T-helper 9 cell (primary cell): ENCODE measurements at places on chromosomes 13 and 19.

DNA sequence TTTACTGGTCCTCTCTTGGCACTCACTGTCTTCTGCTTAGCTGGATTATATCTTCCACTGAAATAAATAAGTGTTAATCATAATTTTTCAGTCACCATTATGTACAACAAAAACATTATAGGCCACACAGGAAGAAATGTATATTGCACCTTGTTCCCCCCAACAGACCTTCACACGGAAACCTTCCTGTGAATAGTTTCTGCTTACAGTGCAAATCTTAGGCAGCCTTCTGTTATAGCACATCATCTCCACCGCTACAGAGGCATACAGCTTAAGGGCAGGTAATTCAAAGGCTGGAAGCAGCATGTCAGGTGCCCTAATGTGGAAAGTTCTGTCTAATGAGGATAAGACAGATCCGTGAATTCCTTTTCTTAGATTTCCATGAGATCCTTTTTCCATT lies 16.9 kb upstream of the SOHLH2 start:
- no peak for DNase-seq

DNA sequence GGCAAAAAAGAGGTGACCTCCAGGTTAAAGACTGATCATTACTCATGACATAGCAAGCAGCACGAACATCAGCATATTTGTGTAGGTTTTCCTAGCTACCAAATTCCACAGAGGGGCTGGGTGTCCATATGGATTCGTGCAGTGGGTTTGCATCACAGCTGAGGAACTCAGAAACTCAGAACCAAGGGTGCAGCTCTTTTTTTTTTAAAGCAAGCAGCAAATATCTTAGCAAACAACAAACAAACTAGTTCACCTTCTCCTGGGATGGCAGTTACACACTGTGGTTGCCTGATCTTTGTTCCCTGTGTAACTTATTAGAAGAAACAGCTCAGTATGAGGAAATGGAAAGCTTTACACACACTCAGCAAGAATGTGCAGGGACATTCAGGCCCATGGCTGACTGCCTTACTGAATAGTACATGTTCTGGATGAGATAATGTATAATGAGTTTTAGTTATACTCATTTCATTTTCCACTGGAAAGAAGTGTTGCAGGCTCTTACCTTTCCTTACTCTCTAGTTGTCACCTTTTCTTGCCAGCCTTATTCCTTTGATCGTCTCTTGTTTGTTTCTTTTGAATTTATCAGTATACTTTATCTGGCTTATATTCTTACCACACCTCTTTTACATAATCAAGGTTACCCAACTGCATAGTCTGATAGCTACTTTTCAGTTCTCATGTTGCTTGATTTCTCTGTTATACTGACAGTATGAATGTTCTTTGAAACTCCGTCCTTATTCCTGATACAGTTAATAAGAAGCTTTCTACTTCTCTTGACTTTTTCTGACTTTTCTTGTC lies 4.3 kb downstream of the NDFIP2 start:
- DNase-seq = no peak

DNA sequence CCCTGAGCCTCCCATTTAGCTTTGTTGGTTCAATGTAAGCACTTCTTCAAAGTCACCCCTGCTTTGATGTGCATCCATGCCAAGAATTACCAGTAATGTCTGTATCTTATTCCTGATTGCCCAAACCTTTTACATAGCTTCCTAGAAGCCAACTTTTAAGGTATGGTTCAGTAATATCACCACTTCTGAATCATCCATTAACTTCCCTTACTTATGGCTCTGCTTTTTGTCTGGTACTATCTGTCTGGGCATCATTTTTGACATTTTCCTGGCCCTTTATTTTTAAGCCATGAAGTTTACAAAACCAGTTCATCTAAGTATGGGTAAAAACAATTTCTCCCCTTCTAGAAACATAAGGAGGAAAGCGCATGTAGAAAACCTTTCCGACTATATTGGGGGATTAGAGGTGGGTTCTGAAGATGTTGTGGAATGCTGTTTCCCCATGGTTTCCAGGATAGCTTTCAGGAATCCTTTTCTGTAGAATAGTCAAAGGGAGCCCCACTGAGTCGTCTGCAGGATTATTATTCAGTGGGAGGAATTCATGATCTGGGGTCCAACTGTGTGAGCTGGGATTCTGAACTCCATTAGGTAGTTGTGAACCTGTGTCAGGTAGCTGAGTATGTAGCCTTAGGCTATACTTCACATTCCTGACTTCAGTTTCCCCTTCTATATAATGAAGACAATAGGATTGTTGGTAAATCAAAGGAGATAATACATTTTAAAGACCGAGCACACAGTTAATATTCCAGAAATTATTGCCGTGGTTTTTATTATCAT lies 163.8 kb downstream of the SUCLA2 start:
- no peak for DNase-seq

DNA sequence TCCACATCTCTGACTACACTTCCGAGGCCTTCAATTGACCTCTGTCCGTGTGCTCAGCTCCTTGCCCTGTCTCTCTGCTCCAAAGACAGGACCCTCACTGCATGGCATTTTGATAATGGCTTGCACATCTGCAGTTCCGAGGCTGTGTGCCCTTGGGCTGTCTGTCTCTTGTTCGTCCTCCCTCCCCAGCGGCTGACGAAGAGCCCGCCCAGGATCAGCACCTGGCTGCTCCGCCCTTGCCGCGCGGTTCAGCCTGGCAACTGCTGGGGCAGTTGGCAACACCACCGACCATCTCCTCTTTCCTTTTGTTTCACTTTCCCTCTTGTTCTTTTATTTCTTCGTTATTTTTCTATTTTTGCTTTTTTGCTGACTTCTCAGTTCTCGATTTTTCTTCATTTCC lies 270.4 kb downstream of the TEX29 start:
- no peak for DNase-seq

DNA sequence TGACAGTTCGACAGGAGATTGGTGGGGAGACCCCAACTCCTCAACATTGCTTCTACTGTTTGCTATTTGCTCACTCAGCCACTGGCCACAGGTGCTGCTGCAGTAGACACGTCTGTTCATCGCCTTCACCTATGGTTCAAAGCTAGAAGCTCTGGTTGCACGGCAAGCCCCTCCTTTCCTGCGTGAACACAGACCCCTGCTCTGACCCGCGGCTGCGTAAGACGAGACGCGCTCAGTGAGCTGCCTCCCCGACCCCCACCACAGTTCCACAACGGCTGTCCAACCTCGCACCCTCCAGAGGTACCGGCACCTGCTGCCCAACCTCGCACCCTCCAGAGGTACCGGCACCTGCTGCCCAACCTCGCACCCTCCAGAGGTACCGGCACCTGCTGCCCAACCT lies 6.8 kb downstream of the RASA3 start:
- no peak for DNase-seq

GRCh38 chr13:76213423-76213904 lies 577.3 kb downstream of the LMO7 start:
- no peak for DNase-seq

GRCh38 chr13:28485097-28485496 lies 9.8 kb downstream of the FLT1 start:
- DNase-seq = no peak
